ENCODE measurements at places on chromosomes 2 and 18.

- no peak for DNase-seq
These were observed 25.8 kb upstream of the MAP3K20 start for GRCh38 chr2:173049831-173050230.

- DNase-seq, result no peak
These were observed 988 bp upstream of the KANSL1L start for GRCh38 chr2:210172219-210172575.

GRCh38 chr18:79572093-79572780, 107.4 kb upstream of the CTDP1 start:
- DNase-seq, result no peak

GRCh38 chr2:121263996-121264715, 20.8 kb downstream of the TFCP2L1 start:
- DNase-seq, result no peak

DNA sequence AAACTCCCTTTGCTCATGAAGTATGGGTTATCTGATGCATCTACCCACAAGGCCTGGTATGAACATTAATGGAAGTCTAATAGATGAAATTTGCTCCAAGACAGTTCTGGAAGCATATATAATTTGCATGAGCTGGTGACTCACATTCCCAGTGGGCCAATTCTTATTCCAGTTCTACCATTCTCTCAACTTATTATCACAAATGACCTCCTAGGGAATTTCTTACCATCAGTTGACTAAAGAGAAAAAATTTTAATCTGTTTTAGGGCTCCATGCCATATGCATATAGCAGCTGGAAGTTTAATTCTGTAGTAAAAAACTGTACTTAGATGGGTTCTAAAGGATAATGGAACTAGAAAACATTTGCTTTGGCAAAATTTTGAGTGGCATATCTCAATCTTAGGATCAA, 165.2 kb upstream of the COL3A1 start:
- DNase-seq, result no peak

DNA sequence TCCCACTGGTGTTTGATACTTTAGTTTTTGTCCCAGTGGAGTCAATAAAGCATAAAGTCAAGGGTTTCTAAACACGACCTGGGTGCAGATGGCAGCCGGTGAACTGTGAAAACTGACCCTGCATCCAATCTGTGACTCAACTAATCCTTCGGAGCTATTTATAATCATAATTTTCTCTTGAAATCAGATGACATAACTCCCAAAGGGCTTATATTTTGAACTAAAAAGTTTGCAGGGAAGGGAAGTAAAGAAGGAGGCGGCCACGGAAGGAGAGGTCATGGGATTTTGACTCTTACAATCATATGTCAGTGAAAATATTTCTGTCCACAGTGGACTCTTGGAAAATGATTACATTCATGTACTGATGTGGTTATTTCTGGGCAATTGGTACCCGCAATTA, 178.5 kb downstream of the PDE1A start:
- DNase-seq, result no peak

DNA sequence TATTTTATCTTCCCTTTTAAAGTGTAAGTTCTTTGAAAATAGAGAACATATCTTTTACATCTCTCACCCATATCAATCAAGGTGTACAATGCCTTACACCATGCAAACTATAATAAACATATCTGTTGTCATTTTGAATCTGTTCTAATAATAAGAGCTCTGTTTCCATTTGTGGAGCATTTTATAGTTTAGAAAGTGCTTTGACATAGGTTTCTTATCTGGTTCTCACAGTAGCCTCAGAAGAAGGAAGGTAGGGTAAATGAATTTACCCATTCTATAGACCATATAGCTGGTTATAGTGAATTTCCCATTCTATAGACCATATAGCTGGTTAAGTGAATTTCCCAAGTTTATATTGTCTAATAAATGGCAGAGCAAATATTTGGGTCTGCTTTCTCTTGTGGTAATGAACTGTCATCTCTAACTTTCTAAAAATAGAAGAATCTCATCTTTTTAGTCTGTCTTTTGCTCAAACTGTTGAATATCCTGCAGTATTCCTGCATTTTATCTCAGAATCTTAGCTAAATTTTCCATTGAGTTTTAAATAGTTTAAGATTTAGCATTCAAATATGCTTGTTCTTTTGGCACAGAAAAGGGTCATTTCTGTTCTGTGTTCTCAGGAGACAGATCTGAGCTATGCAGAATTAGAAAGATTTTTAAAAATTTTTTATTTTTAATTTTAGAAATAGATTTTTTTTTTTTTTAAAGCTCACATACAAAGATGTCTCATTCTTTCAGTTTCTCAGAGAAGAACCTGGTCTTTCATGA, 80.7 kb upstream of the STON1 start:
- no peak for DNase-seq

DNA sequence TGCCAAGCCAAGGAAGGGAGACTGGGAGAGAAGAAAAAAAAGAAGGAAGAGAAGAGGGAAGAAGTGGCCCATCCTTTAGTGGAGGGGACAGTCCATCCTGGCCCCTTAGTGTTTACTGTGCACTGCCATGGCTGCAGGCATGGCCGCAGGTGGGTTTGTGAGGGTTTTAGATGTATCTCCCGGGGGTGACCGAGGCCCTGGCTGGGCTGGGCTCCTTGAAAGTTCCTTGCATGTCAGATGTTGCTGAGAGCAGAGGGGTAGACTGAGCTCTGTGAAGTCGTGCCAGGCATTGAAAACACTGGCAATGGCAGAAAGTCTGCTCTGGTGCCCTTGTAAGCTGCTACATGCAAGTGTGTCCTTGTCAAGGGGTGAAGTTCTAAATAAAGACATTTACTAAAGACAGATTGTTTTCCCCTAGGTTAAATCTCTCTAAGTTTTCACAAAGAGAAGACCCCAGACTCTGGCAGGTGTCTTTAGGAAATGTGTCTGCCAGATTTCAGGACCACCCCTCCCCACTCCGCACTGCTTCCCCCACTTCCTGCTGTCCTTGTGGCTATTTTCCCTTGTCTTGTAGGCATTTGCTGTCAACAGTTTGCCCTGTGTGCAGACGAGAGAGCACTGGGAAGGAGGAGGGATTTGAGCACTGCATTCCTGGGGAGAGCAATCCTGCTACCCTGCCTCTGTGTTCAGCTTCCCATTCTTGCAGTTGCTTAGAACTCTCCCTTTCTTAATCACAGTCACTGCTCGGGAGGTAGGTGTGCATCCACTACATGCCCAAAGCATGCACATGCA, 68.4 kb downstream of the ACOXL start:
- no peak for DNase-seq

DNA sequence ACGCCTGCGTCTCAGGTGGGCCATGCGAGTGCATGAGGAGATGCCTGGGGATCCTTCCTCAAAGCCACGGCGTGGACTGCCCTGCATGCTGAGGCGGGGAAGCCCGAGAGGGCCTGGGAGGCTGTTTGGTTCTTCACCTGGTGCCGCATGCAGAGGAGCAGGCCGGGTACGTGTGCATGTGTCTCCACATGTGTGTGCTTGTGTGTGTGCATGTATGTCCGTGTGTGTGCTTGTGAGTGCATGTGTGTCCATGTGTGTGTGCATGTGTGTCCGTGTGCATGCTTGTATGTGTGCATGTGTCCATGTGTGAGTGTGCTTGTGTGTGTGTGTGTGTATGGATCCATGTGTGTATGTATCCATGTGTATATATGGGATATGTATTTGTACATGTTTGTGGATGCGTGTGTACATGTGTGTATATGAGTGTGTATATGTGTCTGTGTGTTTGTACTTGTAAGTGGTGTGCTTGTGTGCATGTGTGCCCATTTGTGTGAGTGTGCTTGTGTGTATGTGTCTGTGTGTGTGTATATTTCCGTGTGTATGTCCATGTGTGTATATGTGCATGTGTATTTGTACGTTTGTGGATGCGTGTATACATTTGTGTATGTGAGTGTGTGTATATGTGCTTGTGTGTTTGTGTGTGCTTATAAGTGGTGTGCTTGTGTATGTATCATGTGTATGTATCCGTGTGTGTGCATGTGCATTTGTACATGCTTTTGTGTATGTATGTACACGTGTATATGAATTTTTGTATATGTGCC, 79.0 kb downstream of the PTGR3 start:
- DNase-seq, result no peak

DNA sequence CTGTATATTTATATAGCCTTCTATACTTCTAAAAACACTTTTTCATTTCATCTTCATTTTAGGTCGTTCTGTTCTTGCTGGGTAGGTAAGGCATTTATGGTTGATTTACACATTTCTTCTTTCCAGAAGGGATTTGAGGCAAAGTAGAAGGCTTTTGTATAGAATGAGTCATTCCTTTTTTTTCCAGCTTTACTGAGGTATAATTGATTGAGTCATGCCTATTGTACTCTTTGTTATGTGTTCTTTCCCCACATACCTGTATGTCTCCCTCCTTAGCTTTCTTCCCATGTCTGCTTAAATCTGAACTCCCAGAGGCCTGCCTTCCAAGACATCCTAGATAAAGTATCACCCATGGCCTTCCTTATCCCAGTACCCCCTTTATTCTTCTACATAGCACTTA, 4.8 kb upstream of the CDC42EP3 start:
- no peak for DNase-seq

- DNase-seq, result no peak
These were observed 83.7 kb upstream of the B3GNT2 start for GRCh38 chr2:62112179-62112578.

GRCh38 chr2:30270166-30270565, 38.8 kb downstream of the LBH start:
- DNase-seq, result no peak

DNA sequence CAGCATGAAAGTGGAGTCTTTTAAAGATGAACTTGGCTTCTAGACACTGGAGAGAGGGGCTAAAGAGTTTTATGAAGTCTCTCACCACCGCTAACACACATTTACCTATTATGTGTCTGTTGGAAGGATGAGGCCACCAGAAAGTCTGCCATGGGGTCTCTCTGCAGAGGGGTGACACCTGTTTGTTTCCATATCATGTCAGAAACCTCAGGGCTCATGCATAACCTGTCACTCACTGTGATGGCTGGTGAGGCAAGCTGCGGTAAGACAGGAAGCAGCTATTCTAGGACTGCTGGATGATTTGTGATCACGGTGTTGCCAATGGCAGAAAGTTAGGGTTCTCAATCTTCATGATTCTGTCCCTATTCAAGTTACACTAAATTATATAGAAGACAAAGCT, 60.8 kb upstream of the DNMT3A start:
- no peak for DNase-seq

DNA sequence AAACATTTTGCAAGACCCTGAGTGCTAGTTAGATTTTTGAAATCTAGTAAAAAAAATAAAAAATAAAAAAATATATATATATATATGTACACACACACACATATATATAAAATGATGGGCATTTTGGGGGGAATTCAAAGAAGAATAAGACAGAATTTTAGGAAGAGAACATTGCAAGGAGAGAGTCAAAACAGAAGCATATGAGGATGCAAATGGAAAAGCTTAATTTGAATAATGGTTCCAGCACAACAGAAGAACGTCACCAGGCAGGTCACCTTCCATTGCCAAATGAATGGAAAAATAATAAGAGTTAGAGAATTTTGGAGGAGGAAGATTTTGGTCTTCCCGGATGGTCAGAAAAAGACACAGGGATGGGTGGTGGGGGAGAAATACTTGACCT, 1097.2 kb downstream of the BCL11A start:
- DNase-seq, result no peak

- no peak for DNase-seq
These were observed 6.4 kb downstream of the AGAP1 start for GRCh38 chr2:235500110-235500760.

GRCh38 chr2:23327887-23328286, 57.1 kb upstream of the KLHL29 start:
- DNase-seq, result no peak

GRCh38 chr2:110904779-110905148, 172.4 kb downstream of the ACOXL start:
- no peak for DNase-seq

- no peak for DNase-seq
These were observed 825.4 kb downstream of the DCDC2C start for GRCh38 chr2:4528773-4529172.

DNA sequence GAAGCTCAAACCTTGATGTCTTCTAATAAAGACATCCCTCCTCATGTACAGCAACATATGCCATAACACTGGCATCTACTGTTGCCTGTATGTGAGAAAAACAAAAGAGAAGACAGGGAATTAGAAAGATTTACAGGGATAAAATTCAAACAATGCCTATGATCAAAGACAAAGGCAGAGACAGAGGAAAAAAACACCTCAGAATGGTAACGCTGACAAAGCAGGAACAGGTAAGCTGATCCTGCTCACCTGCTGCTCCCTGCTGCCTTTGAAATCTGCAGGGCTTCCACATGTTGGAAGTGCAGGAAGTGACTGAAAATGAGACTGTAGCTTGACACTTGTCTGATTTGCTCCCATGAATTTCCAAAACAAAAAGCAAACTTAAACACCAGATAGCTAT, 90.2 kb upstream of the DNAJC10 start:
- DNase-seq, result no peak

- DNase-seq, result no peak
These were observed 310.9 kb downstream of the PRKCE start for GRCh38 chr2:45962177-45962921.

- DNase-seq, result no peak
These were observed 31.0 kb downstream of the SNORC start for GRCh38 chr2:232900811-232901735.

GRCh38 chr2:96150007-96150640, 4.9 kb upstream of the DUSP2 start:
- no peak for DNase-seq

DNA sequence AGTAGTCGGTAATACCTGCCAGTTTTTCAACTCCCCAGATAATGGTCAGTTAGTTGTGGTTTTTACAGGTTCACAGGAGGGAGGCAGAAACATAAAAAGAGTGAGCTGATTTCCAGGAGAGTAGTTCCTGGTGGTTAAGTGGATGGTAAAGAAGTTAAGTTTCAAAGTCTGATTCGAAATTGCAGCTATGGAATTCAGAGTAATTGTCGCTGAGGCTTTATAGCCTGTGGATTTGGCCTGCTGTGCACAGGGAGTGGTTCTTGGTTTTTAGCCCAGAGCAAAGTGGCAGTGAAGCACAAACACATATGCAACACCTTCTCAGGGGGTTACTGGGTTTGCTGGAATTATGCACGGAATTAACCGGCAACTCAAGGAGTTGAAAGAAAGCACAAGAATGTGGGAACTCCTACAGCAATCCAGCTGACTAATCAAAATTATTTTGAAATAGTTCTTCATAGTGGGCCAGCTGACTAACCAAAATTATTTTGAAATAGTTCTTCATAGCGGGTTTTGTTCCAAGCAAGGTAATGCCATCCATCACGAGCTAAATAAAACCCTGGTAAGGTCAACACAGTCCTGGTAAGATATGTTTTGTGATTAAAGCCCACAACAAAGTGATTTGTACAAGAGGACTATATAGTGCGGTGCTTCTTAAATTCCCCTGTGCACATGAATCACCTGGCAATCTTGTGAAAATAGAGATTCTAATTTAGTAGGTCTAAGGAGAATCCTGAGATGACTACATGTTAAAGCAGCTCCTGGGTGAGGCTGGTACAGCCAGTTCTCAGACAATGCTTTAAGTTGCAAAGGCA, 94.4 kb downstream of the SGPP2 start:
- DNase-seq, result no peak

DNA sequence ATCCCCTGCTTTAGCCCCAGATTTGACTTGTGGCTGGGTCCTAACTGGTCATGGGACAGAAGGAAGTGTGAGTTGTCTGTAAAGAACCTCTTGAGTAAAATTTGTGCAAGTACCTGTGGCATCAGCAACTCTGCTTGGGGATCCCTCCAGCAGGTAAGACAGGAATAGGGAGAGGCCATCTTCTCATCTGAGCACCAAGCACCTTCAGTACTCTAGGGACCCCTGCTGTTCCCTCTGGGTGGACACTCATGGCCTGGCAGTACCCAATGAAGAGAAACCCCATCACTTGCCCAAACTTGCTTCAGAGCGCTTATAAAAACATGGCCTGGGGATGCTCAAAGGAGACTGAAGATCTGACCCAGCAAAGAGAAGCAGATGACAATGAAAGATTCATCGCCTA, 297.8 kb downstream of the SP3 start:
- DNase-seq, result no peak

Data from stimulated activated CD4-positive, alpha-beta T cell treated with anti-CD3 and anti-CD28 coated beads, Interleukin-15, amount 100 ng/mL, for 24 hours (primary cell).